Brain (organoid and tissue), 16 donors: ENCODE measurements at places on chromosomes 13 and 19. TPM values are rescaled to one million over a fixed set of nuclear protein-coding genes. Genes with fewer than 3 reads are reported as not detected.

The TTC9B gene
- 25.0 TPM for polyA plus RNA-seq

The TTYH1 gene
- polyA plus RNA-seq: 211 TPM

The LGALS7 gene
- not detected for polyA plus RNA-seq

The LENG1 gene
- 14.0 TPM for polyA plus RNA-seq

The CAPN12 gene
- polyA plus RNA-seq: 0.44 TPM

The DPF1 gene
- 18.3 TPM for polyA plus RNA-seq

The NTN5 gene
- 0.78 TPM for polyA plus RNA-seq

The CGB3 gene
- not detected for polyA plus RNA-seq

The PNMA8C gene
- 5.3 TPM for polyA plus RNA-seq
